DMS79 (cell line): ENCODE measurements at places on chromosomes 3 and 15.

- DNase-seq, result no peak
Measured at GRCh38 chr3:181493423-181493822, 218.3 kb upstream of the SOX2 start.

- DNase-seq, result no peak
Measured at GRCh38 chr3:186882881-186883685, 40.6 kb downstream of the ADIPOQ start.

DNA sequence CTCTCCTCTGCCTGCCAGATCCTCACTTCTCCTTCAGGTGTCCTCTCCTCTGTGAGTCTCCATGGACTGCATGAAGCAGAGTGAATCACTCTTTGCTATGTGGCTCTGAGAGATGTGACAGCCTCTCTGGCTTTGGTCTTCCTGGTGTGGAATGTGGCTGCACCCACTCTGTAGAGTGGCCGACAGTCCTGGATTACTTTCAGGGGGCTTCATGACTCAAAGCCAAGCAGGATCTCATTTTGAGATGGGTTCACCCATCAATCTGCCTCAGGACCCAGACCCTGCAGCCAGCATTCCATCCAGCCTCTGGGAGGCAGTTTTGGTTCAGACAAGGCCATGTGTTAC lies 221.9 kb upstream of the LYSMD4 start:
- no peak for DNase-seq

GRCh38 chr3:55066551-55067047 lies 138.7 kb upstream of the LRTM1 start:
- DNase-seq, result no peak

- no peak for DNase-seq
Measured at GRCh38 chr3:171851660-171852058, 8.5 kb downstream of the TMEM212 start.

GRCh38 chr15:79516155-79516554 lies 84.0 kb downstream of the MINAR1 start:
- DNase-seq, result no peak

DNA sequence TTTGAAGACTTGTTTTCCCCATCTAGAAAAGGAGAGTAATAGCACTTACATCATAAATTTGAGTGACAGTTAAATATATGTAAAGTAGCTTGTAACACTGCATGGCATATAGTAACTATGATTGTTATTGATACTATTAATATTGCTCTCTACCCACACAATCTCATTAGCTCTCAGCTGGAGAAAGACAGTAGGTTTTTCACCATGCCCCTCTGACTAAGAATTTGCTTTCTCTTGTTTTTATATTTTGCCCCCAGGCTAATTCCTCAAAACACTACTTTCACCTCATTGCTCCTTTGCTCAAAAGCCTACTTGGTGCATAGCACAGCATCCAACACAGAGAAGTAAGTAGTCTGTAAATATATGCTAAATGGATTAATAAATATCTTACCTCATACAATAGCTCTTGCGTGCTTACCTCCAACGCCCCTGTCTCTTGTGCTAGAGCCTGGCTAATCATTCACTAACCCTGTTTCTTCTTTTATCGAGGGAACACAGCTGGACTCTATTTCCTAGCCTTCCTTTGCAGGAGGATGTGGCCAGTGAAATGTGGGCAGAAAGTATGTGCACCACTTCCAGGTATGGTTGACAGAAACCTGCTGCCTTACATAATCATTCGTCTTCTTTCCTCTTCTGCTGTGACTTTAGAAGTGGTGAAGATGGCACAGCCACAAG lies 190.0 kb downstream of the PLCH1 start:
- no peak for DNase-seq

GRCh38 chr3:195906865-195907683 lies 1.3 kb downstream of the TNK2 start:
- peak; percentile 65 for DNase-seq

DNA sequence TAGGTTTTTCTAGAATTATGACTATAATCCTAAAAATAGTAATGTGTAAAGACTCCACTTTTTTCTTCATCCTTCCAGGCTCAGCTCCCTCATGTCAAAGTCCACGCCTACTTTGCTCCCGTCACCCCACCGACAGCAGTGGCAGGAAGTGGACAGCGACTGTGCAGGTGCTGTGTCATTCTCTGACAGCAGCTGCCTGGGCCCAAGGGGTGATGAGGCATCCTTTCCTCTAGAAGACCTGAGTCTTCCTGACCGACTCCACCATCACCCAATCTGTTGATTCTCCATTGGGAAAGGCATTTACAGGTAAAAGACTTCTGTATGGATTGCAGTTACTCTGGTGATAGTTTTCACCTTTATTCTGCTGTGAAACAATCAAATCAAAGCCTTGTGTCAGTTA lies 54.8 kb downstream of the UBP1 start:
- no peak for DNase-seq

GRCh38 chr3:76735152-76735551 lies 304.7 kb upstream of the ROBO2 start:
- no peak for DNase-seq

GRCh38 chr15:38073178-38073946 lies 138.9 kb downstream of the TMCO5A start:
- no peak for DNase-seq

- DNase-seq, result no peak
Measured at GRCh38 chr3:183578179-183578578, 22.7 kb upstream of the KLHL6 start.

- no peak for DNase-seq
Measured at GRCh38 chr3:36697229-36698001, 66.9 kb downstream of the DCLK3 start.

- no peak for DNase-seq
Measured at GRCh38 chr3:196772102-196772501, 32.4 kb downstream of the PAK2 start.

DNA sequence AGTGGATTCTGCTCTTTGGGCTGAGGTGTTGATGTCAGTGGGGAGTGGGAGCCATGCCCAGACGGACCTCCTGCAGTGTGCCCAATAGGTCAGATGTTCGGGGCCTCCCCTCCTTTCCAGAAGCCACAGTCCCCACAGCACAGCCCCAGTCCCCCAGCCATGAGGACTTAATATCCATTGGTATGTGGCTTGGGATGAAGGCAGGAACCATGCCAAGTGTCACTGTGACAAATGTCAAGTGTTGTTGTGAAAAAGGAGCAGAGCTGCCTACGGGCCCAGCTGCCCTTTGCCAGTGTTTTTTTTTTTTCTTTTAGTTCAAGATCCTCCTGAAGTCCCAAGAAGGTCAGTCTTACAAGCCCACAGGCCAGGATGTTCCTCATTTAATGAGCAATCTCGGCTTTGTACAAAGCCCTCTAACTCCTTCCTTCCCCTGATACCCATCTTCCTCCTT lies 12.2 kb downstream of the SEMA3G start:
- no peak for DNase-seq

DNA sequence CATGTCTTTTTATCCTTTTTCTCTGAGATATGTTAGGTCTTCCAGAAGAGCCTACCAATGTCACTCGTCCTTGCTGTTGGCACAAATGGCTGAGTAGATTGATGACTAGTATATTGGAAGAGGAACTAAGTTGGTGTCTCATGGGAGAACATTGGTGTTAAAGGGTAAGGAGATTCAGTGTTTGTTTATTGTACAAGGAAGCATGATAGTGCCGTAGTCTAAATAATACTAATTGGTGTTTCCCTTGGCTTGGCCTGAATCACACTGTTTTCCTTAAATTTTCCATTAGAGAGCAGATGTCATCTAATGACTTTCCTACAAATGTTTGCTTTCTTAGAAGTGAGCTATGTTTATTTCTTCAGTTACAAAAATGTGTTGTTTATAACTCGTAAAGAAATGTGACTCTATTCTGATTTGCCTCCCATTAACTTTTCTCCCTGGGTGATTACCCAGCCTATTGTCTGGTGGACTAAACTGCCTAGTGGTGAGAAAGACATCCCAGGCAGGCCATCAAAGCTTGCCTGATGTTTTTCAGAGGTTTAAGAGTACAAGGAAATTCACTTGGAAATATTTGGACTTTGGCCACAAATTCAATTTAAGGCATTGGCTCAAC lies 28.7 kb downstream of the ADAMTSL3 start:
- no peak for DNase-seq

GRCh38 chr3:69751074-69751476 lies 11.8 kb downstream of the MITF start:
- no peak for DNase-seq

DNA sequence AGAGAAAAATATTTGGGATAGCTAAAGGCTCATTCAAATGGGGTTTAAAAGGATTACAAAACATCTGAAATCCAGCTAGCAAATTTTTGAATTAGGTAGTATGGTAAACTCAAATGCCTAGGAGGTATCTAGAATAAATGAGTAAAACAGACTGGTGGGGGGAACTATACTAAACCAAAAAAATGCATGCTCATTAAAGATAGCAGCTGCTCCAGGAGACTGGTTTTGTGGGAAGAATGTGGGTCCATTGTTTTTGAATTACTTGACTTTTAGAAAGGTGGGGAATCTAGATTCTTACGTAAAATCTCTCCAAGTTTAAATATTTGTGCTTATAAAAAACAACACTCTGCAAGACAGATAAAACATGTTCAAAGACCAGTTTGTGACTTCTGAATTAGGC lies 73.8 kb downstream of the LEKR1 start:
- DNase-seq, result no peak

GRCh38 chr3:191425322-191425734 lies 35.6 kb upstream of the PYDC2 start:
- DNase-seq, result peak; percentile 29
